ENCODE measurements at places on chromosomes 5 and 9.

DNA sequence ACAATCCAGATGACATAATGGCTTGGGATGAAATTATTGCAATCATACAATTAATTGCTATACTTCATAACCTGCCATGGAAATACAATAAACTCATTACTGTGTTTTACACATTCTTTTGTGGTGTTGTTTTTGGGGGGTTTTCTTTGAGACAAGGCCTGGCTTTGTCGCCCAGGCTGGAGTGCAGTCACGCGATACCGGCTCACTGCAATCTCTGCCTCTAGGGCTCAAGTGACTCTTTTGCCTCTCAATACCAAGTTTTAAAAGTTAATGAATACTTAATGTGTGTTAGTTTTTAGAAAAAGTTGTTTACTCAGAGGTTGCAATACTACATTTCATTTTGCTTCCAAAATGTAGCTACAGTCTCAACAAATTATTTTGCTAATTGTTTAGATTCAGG, 598.4 kb downstream of the CHSY3 start:
- DNase-seq: no peak

DNA sequence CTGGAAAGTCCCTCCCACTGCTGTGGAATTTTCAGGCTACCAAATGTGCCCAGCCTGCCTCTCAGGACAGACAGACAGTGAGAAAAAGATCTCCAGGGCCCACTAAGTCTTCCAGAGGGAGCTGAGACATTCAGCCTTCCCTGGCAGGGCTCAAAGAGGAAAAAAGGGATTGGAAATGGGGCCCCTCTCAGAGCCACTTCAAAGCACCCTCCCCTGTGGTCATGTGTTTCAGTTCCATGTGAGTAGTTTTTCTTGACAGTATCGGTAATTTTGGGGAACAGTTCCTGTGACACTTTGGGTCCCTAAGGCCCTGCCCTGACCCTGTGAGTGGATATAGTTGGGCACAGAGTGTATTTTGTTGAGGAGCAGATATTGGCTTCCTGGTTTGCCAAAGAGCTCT, 25.0 kb downstream of the LARP1 start:
- no peak for DNase-seq

DNA sequence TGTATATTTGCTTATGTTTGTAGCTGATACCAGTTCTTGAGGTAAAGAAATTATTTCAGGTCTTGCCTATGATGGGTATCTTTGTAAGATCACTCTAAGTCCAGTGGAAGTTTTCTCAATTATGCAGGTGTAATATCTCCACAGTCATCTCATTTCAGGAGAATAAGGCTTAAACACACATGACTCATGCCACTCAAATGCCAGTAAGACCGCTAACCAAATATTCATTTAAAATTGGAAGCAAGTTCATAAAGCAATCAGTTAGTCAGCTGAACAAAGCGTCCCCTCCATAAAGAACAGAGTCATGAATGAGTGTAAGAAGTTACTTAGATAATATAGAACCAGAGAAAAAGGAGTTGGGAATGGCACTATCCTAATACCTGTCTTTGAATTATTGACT, 248.7 kb downstream of the LURAP1L start:
- no peak for DNase-seq

DNA sequence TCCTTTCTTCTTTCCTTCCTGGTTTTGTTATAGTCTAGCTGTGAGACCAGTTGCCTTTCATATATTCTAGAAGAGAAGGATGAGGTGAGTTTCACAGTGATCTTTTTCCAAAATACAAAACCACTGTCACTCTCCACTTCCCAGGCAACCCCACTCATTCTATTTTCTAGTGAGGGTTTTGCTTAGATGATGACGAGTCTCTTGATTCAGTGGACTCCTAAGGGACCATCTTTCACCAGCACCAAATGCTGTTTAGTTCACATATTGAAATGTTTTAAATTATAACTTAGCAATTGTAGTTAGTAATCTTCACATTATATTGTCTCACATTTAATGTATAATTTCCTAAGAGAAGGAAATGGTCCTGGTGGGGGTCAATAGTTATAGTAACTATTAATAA, 25.2 kb downstream of the PIK3R1 start:
- no peak for DNase-seq

GRCh38 chr9:136667940-136668760, 5.4 kb downstream of the EGFL7 start:
- DNase-seq: no peak

DNA sequence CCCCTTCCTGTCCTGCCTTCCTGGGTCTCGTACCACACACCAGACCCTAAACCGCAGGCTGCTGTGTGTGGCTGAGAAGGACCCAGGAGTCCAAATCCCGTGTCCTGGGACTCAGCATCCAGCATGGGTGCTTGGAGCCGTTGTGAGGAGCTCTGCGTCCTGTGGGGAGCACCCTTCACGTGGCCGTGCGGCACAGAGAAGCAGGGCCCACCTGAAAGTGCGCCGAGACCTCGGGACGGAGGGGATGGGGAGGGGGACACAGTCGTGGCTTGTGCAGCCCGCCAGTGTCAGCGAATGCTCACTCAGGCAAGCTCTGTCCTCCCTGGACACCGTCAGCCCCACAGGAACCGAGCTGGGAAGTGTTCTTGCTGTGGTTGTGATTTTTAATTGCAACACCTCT, 244.6 kb downstream of the CACNA1B start:
- no peak for DNase-seq
